Osteoblast (primary cell): ENCODE measurements at places on chromosomes 12 and 14. TPM values are rescaled to one million over a fixed set of nuclear protein-coding genes. Genes with fewer than 3 reads are reported as not detected.

CCDC175 gene
- not detected in 2 replicates for total RNA-seq

STON2 gene
- total RNA-seq: 49.6 and 51.0 TPM in 2 replicates

LRP6 gene
- 42.7 and 46.7 TPM in 2 replicates for total RNA-seq

WDHD1 gene
- total RNA-seq: 4.3 and 9.4 TPM in 2 replicates

AMN gene
- total RNA-seq: under 0.01 and 0.29 TPM in 2 replicates

JDP2 gene
- total RNA-seq: 70.7 and 77.1 TPM in 2 replicates

DNA sequence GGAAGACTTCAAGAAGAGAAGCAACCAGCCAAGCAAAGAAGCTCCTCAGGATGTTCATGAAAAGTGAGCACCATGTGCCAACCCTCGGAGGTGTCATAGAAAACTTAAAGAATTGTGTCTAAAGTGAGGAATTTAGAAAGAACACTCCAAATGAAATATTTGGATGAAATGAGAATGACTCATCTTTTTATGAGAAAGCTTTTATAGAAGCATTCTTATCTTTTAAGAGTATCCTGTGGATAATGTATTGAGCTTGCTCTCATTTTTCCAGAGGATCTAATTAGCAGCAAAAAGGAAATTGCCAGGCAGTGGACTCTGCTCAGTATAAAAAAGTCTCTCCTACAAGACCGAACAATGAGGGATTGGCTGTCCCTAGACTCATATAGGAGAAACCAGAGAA, 454.9 kb downstream of the LRIG3 start:
- peaks cover 10% of the 10 kb centered on the region for H3K4me1 ChIP-seq
- DNase-seq: no peak
- H3K27ac ChIP-seq: no peak overlapping the region
- no peaks in the 10 kb centered on the region for H3K36me3 ChIP-seq
- H3K27me3 ChIP-seq: no peaks in the 10 kb centered on the region
- no peak overlapping the region for H3K4me3 ChIP-seq

GLIPR1L2 gene
- total RNA-seq: 0.29 and 0.36 TPM in 2 replicates

DNA sequence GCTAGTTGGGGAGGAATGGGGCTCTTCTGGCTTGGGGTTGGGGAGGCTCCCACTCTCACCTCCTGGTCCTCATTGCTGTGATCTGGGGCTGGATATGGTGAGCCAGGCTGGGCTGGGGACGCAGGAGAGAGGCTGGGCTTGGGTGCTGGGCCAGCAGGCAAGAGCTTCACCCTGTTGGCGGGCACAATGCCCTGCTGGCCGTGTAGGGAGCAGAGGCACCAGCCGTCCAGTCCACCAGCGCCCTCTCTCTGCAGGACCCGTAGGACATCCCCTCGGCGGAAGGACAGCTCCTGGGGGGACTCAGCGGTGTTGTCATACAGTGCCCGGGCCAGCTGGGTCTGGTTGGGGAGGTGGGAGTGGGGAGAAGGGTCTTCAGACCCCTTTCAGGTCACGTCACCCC, 4.5 kb downstream of the EFS start:
- peak; percentile 64 for DNase-seq
- peaks cover 5% of the 10 kb centered on the region for H3K4me1 ChIP-seq
- H3K27me3 ChIP-seq: no peaks in the 10 kb centered on the region
- H3K27ac ChIP-seq: no peak overlapping the region

DNA sequence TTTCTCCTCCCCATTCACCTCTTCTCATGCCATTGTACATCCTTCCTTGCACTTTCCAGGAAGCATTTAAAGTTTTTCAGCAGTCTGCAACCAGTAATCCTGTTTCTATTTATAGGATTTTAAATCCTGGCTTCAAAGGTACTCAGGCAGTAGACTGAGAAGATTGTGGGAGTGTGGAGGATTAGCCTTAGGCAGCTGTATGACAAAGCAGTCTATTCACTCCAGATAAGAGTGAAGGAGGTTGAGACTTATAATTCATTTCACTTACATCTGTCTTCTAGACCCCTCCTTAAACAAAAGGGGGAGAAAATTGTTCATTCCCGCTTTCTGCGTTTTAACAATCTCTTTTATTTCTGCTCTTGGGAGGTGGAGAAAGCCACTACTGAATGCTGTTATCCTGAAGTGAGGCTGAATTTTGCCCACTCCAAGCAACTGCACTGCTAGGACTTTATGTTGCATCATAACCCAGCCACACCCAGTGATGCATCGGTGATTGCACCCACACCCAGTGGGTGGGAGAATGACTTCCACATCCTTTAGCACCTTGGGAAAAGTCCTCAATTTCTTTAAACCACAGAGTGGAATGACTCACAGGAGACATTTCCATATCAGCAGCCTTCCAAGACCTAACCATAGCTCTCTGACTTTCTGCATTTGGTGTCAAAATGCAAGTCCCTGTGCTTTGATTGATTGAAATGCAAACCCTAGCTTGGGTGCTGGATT, 382.5 kb upstream of the ATP2B1 start:
- peak; percentile 49 for DNase-seq
- H3K4me3 ChIP-seq: no peak overlapping the region
- H3K4me1 ChIP-seq: peaks cover 18% of the 10 kb centered on the region
- peak overlapping the region; percentile 68 for H3K27ac ChIP-seq

GRCh38 chr14:23078692-23079116, 16.2 kb downstream of the ACIN1 start:
- H3K27ac ChIP-seq: peak overlapping the region; percentile 90
- H3K4me3 ChIP-seq: peak overlapping the region; percentile 5
- no peaks in the 10 kb centered on the region for H3K27me3 ChIP-seq
- peaks cover 47% of the 10 kb centered on the region for H3K4me1 ChIP-seq
- DNase-seq: peak; percentile 85

DNA sequence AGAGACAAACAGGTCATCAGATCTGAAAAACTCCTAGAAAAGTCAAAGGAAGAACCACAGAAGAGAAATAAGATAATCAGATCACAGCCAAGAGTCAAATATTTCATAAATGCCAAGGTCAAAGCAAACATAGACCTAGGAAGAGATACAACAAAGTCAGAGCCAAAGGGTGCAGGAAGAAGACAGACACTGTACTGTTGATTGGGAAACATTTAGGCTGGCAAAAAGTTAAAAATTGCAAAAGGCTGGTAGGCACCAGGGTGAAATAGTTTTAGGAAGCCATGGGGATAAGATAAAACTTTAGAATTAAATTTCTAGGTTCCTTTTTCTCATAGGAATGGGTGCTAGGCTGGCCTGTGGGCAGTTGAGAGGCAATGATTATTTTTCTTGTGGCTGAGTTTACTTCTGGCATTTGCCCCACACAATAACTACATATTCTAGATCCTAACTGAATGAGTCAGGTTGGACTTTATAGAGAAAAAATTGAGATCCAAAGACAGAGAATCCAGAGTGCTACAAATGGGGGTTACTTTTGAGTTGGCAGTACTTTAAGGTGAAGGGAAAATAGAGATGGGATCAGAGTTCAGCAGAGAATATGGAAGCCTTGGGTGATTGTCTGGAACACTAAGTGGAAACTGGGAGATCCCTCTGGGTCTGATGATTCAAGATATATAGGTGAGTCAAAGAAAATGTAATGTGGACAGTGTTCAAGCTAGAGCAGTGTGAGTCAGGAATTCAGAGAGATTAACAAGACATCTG, 215.5 kb downstream of the C12orf50 start:
- no peaks in the 10 kb centered on the region for H3K36me3 ChIP-seq
- no peak for DNase-seq
- H3K4me1 ChIP-seq: peaks cover 43% of the 10 kb centered on the region
- no peaks in the 10 kb centered on the region for H3K27me3 ChIP-seq
- H3K4me3 ChIP-seq: no peak overlapping the region
- peak overlapping the region; percentile 85 for H3K27ac ChIP-seq
